Regular cardiac myocyte (primary cell): ENCODE measurements at places on chromosomes 2 and 18. TPM values are rescaled to one million over a fixed set of nuclear protein-coding genes. Genes with fewer than 3 reads are reported as not detected.

The CFAP65 gene
- total RNA-seq, result not detected in 2 replicates

The LANCL1 gene
- total RNA-seq, result 52.5 and 58.9 TPM in 2 replicates

The PLA2R1 gene
- total RNA-seq, result 4.2 and 17.2 TPM in 2 replicates

The CDK5R2 gene
- total RNA-seq, result not detected in 2 replicates

The SERPINB10 gene
- total RNA-seq, result not detected in 2 replicates

The DSG1 gene
- not detected in 2 replicates for total RNA-seq

The DNAJC5G gene
- total RNA-seq, result not detected in 2 replicates

The MYOM1 gene
- 0.38 and 5.6 TPM in 2 replicates for total RNA-seq

The TRIM43B gene
- not detected in 2 replicates for total RNA-seq

The IL18RAP gene
- total RNA-seq, result not detected in 2 replicates

The PPIL3 gene
- total RNA-seq, result 49.0 and 56.0 TPM in 2 replicates

The NCKAP1 gene
- total RNA-seq, result 165 and 181 TPM in 2 replicates

The PTH2R gene
- not detected in 2 replicates for total RNA-seq

The LHCGR gene
- total RNA-seq, result not detected in 2 replicates

The DCDC2C gene
- not detected in 2 replicates for total RNA-seq

The UGT1A5 gene
- not detected in 2 replicates for total RNA-seq

The TM4SF20 gene
- total RNA-seq, result under 0.01 and 0.28 TPM in 2 replicates

The CHRNG gene
- not detected in 2 replicates for total RNA-seq

The CD8B2 gene
- total RNA-seq, result not detected in 2 replicates

The MARCO gene
- not detected in 2 replicates for total RNA-seq

The PIEZO2 gene
- total RNA-seq, result 2.9 and 5.1 TPM in 2 replicates

The ABCG8 gene
- not detected in 2 replicates for total RNA-seq

The DSC1 gene
- total RNA-seq, result under 0.01 TPM in 1 of 2 replicates, not detected in the other
